ENCODE measurements at places on chromosomes 2 and 18. TPM values are rescaled to one million over a fixed set of nuclear protein-coding genes. Genes with fewer than 3 reads are reported as not detected.

DNA sequence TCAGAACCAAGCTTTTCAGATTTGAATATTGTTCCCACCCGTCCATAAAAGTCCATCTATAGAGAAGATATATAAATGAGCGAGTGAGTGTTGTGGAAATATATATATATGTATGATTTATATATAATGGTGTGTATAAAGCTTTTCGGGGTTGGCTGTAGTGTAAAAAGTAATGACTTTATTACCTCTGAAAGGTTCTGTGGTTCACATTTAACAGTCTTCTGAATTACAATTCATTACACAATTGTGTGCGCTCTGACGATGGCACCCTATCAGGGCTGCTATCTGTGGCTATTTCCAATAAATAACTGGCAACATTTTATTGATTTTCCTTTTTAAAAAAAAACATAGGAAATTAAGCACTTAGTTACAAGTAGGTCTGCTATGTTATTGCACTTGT lies 2.7 kb upstream of the BCL11A start:
- H3K36me3 ChIP-seq, result peaks cover 2% of the 10 kb centered on the region
- no peak overlapping the region for H3K4me3 ChIP-seq
- H3K27me3 ChIP-seq, result peaks cover 74% of the 10 kb centered on the region
- no peak overlapping the region for H3K27ac ChIP-seq
- no peak for DNase-seq

GRCh38 chr2:159817283-159817682 lies 19.3 kb upstream of the CD302 start:
- H3K27ac ChIP-seq, result no peak overlapping the region
- DNase-seq, result no peak
- H3K4me3 ChIP-seq, result no peak overlapping the region

DNA sequence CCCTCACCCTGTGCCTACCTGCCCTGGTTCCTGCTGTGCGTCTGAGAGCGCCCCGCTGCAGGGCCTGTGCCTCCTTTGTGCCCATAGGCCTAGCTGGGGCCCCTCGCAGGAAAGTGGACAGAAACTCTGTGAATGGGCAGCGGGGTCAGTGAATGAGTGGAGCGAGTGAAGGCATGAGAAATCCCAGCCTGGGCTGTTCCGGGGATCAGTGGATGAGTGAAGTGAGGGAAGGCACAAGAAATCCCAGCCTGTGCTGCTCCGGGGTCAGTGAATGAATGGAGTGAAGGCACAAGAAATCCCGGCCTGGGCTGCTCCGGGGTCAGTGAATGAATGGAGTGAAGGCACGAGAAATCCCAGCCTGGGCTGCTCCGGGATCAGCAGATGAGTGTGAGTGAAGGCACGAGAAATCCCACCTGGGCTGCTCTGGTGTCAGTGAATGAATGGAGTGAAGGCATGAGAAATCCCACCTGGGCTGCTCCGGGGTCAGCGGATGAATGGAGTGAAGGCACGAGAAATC lies 2.0 kb downstream of the COLEC11 start:
- H3K36me3 ChIP-seq, result no peaks in the 10 kb centered on the region
- no peak overlapping the region for H3K27ac ChIP-seq
- no peak overlapping the region for H3K4me3 ChIP-seq
- DNase-seq, result no peak

The MYO7B gene
- total RNA-seq, result 0.12 TPM

GRCh38 chr2:154689158-154689557 lies 9.3 kb upstream of the KCNJ3 start:
- H3K27me3 ChIP-seq, result no peaks in the 10 kb centered on the region
- DNase-seq, result no peak
- H3K4me3 ChIP-seq, result no peak overlapping the region
- H3K36me3 ChIP-seq, result no peaks in the 10 kb centered on the region
- no peaks in the 10 kb centered on the region for H3K4me1 ChIP-seq

GRCh38 chr2:67036444-67036843 lies 360.7 kb upstream of the ETAA1 start:
- DNase-seq, result peak; percentile 30
- no peaks in the 10 kb centered on the region for H3K36me3 ChIP-seq
- no peak overlapping the region for H3K27ac ChIP-seq

The POTEE gene
- 1.4 TPM for total RNA-seq

DNA sequence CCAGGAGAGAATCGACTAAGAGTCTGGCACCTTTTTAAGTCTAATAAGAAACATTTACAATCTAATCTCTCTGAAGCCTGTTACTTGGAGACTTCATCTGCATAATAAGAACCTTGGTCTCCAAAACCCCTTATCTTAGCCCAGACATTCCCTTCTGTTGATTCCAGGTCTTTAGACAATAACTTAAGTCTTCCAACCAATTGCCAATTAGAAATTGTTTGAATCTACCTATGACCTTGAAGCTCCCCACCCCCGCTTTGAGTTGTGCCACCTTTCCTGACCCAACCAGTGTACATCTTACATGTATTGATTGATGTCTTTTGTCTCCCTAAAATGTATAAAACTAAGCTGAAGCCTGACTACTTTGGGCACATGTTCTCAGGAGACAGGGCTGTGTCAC lies 49.5 kb upstream of the DTNA start:
- H3K4me1 ChIP-seq, result no peaks in the 10 kb centered on the region
- no peak overlapping the region for H3K27ac ChIP-seq

GRCh38 chr18:47736376-47737140 lies 193.9 kb downstream of the SMAD2 start:
- H3K4me3 ChIP-seq, result no peak overlapping the region
- H3K36me3 ChIP-seq, result no peaks in the 10 kb centered on the region
- H3K27ac ChIP-seq, result no peak overlapping the region
- H3K4me1 ChIP-seq, result no peaks in the 10 kb centered on the region
- peaks cover 30% of the 10 kb centered on the region for H3K27me3 ChIP-seq
- no peak for DNase-seq

GRCh38 chr18:69400253-69400975 lies at the start of gene DOK6:
Gene DOK6 (plus strand): TSS chr18:69400888.
- peak within 1 kb of the TSS; percentile 73 for H3K4me3 ChIP-seq
- peaks cover 58% of the 10 kb centered on the region for H3K27me3 ChIP-seq
- H3K36me3 ChIP-seq, result no peaks in the 10 kb centered on the region
- peaks cover 5% of the 10 kb centered on the region for H3K4me1 ChIP-seq
- DNase-seq, result peak; percentile 59
- peak within 1 kb of the TSS; percentile 36 for H3K27ac ChIP-seq

All from activated CD4-positive, alpha-beta T cell treated with anti-CD3 and anti-CD28 coated beads, Interleukin-2, amount 10 ng/mL, durations not matched to agents 24 days and 14 days (primary cell).